Stimulated activated CD4-positive, alpha-beta T cell treated with anti-CD3 and anti-CD28 coated beads, Interleukin-1b, Interleukin-23, amount 100 ng/mL, for 1 hour (primary cell): ENCODE measurements at places on chromosomes 2 and 18.

- DNase-seq = no peak
Measured at GRCh38 chr18:57352271-57352701, at the start of gene ST8SIA3. Gene ST8SIA3, plus strand, starts transcription at chr18:57352557. Its CDS starts 290 bp downstream, at chr18:57352847.

GRCh38 chr2:23745726-23746105, 181.2 kb downstream of the ATAD2B start:
- no peak for DNase-seq

DNA sequence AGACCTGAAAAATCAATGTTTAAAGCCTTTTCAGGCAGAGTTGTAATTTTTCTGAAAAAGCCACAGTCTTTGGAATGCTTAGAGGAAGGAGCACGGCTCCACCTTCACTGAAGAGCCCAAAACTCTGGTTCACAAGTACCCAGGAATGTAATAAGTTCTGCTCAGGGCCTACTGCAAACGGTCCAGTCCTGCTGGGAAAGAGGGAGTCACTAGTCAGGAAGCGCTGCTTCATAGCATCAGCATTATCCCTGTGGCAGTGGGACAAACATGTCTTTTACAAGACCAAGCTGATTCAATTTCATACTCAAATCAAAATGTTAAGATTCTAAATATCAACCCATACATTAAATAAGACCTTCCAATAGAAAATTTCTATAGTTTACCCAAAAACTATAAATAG, 152.9 kb upstream of the PGAP1 start:
- DNase-seq = no peak

GRCh38 chr2:62787386-62787785, 81.9 kb downstream of the EHBP1 start:
- DNase-seq = no peak

GRCh38 chr18:73079920-73080319, 212.1 kb upstream of the NETO1 start:
- no peak for DNase-seq

- no peak for DNase-seq
Measured at GRCh38 chr2:100852447-100852846, 32.5 kb downstream of the NPAS2 start.
